ENCODE measurements at places on chromosomes 3 and 15.

GRCh38 chr15:93312891-93313486, 224.0 kb upstream of the RGMA start:
- DNase-seq: no peak

GRCh38 chr3:9247941-9248521, 1.4 kb downstream of the SRGAP3 start:
- DNase-seq: no peak

DNA sequence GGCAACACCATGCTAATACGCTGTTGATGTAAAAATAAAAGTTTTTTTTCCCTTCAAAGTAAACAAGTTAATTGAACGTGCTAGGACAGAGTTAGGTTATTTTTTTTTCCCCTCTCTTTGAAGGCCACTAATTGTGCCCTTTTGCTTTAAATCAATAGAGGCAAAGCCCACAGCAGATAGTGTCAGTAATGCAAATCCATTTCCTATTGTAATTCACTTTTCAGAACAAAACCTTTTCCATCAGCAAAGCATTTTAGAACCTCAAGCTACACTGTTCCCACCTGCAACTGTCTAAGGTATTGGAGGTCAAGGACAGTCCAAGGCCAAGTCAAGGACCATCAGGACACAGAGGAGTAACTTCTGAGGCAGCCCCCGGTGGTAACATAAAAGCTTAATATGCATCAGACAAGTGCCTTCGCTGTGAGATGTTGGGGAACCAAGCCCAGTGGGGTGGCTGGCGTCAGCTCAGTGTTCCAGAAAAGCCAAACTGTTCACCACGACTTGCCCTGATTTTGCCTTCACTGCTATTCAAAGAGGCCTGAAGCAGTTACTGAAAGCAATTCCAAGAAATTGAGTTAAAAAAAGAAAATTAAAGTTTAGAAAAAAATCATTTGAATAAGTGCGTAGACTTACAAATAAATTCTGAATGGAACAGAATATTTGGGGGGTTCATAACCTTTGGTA, 65.8 kb upstream of the ICE2 start:
- no peak for DNase-seq

GRCh38 chr15:77001966-77002365, 7.0 kb downstream of the PSTPIP1 start:
- DNase-seq: no peak

- no peak for DNase-seq
These were observed 16.4 kb downstream of the CCR1 start for GRCh38 chr3:46191730-46192129.

DNA sequence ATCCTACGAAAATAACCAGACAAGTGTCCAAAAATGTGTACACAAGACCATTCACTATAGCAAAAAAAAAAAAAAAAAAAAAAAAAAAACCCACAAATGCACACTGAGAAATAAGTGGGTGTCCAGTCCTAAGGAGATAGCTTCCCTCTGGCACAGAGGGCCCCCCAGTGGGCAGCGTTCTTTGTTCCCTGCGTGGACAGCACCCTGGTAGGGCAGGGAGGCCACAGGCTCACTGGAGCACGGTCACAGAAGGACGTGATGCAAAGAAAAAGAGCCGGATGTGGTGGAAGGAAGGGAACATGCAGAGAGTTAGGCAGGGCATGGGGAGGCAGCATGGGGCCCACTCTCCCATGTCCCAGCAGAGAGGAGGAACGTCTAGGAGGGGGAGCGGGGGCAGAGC, 210.7 kb upstream of the NSMCE3 start:
- DNase-seq: no peak

All from iris pigment epithelial cell (primary cell).